K562 (cell line): ENCODE measurements at places on chromosomes 7 and 10. TPM values are rescaled to one million over a fixed set of nuclear protein-coding genes. Genes with fewer than 3 reads are reported as not detected.
A peak's percentile ranks its signal among the peaks of the same experiment; 100 is the strongest.

- H3K27ac ChIP-seq: no peak overlapping the region
- no peak overlapping the region for H3K4me3 ChIP-seq
- H3K4me1 ChIP-seq: no peaks in the 10 kb centered on the region
Measured at GRCh38 chr10:128833671-128834070, 633.4 kb upstream of the MGMT start.

GRCh38 chr7:50717181-50717580 lies 65.5 kb downstream of the GRB10 start:
- no peak for DNase-seq
- H3K4me1 ChIP-seq: no peaks in the 10 kb centered on the region
- no peak overlapping the region for H3K27ac ChIP-seq
- H3K27me3 ChIP-seq: no peaks in the 10 kb centered on the region

- no peak overlapping the region for H3K27ac ChIP-seq
- H3K4me3 ChIP-seq: no peak overlapping the region
- H3K36me3 ChIP-seq: no peaks in the 10 kb centered on the region
- DNase-seq: no peak
- peaks cover 4% of the 10 kb centered on the region; the same call in 1 of the 2 replicates for H3K27me3 ChIP-seq
Measured at GRCh38 chr7:42180806-42181205, 56.2 kb downstream of the GLI3 start.

GRCh38 chr7:30330134-30331111 lies 46.0 kb downstream of the ZNRF2 start:
- no peaks in the 10 kb centered on the region for H3K27me3 ChIP-seq
- no peak overlapping the region for H3K27ac ChIP-seq
- no peaks in the 10 kb centered on the region for H3K36me3 ChIP-seq
- no peak overlapping the region for H3K4me3 ChIP-seq
- no peak for DNase-seq
- no peaks in the 10 kb centered on the region for H3K4me1 ChIP-seq

DNA sequence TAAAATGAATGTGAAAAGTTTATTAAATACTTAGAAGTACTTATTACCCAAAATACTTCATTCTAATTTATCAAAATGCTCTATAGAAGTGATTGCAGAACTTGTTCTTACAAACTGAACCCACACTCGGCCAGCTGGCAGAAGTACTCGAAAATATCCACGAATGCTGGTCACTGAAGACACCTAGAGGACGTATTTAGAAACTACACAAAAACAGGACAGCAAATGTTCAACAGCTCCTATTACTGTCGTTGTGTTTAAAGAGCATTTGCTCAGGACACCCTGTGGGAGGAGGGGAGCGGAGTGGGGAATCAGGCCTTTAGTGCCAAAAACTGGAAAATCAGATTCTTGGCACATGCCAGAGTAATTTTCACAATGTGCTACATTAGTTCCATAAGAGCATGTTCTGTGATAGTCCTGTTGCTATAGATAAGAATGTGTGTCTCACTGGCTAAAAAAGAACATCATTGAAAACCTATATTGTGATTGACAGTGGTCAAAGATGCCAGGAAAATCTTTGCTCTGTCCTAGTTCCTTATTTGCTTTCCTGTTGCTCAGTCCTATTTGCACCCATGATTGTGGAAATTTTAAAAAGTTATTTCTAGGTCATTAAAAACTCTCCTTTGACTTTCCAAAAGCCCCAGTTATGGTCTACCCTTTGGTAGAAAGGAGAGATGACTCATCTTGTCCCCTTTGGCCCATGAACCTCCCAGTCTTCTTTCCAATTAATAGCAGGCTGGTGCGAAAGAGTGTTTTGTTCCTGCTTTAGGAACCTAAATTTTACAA lies 49.0 kb upstream of the NRBF2 start:
- no peak overlapping the region for H3K4me3 ChIP-seq
- no peaks in the 10 kb centered on the region for H3K36me3 ChIP-seq
- peak; percentile 40 for DNase-seq
- H3K27me3 ChIP-seq: no peaks in the 10 kb centered on the region

DNA sequence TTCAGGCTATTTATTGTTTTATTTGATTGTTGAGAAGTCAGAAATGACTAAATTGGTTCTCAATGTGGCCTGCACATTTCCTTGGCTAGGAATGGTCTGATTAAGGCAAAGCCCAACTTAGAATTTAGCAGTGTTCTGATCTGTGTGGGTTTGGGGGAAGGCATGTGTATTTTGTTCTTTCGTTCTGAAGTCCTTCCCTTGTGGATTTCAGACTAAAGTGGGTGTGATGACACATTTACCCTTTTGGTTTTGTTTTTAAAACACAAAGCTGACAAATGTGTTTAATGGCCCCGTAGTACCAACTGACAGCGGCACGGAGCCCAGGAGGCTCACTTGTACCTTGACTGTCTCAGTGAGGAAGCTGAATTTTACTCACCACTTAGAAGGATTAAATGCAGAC lies 452.3 kb upstream of the GALNT17 start:
- H3K36me3 ChIP-seq: no peaks in the 10 kb centered on the region
- peaks cover 17% of the 10 kb centered on the region for H3K27me3 ChIP-seq
- no peak overlapping the region for H3K27ac ChIP-seq
- H3K4me3 ChIP-seq: no peak overlapping the region
- H3K4me1 ChIP-seq: no peaks in the 10 kb centered on the region

DNA sequence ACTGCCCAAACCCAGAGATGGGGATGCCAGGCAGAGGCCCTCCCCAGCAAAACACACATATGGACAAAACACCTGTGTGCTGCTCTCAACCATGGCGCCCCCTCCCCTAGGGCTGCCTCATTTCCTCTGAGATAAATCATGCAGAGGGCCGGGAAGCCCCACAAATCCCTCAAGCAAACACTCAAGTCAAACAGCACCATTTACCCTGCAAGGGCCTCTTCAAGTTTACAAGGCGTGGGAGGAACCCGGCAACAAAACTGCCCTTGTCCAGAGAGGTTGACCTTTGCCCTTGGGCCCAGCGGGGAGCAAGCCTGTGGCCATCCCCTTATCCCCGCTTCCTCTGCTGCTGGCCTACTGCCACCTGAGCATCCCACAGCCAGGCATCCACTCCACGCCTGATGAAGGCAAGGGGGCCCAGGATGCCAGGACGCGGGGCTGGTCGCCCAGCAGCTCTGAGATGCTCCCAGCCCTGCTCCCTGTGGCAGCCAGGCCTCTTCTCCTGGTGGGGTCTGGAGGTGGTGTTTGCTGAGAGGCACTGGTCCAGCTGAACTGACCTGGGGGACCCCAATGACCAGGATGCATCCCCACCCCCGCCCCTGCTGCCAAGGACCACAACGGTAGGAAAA lies 77.4 kb downstream of the DLG5 start:
- peak; percentile 72 for DNase-seq
- H3K36me3 ChIP-seq: peaks cover 42% of the 10 kb centered on the region; the same call in 2 of the 3 replicates
- peaks cover 13% of the 10 kb centered on the region for H3K4me1 ChIP-seq
- H3K27ac ChIP-seq: no peak overlapping the region
- H3K4me3 ChIP-seq: no peak overlapping the region

DNA sequence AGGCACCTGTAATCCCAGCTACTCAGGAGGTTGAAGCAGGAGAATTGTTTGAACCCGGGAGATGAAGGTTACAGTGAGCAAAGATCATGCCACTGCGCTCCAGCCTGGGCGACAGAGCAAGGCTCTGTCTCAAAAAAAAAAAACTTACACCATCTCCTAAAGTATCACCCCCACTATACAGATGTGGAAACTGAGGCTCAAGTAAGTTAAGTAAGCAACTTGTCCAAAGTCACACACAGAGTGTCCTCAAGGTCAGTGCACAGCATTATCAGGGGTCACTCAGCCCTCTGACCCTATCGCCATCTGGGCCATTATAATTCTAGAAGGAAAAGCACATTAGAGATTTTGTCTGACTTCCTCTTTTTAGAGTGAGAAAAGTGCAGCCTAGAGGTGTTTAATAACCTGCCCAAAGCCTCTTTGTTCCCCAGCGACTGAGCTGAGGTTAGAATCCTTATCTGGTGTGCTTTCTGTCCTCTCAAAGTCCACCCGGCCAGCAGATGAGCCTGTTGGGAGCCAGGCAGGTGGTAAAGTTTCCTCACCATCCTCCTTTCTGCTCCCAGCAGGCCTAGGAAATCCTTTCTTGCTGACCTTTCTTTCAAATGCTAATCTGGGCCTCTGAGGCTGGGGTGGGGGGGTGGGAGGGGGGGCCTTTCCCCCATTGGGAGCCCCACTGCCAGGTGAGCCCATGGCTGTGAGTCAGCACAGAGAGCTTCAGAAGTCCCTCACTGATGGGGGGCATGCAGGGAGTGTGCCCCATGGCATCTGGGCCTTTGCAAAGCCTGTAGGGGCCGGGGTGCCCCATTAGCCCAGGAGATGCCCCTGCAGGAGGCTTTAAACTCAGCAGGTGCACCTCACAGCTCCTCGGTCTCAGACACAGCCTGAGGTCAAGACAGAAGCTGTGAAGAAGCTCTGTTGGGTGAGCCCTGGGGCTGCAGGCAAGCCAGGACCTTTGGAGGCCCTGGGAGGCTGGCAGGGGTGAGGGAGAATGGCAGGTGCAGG lies 12.0 kb upstream of the KCNMA1 start:
- no peaks in the 10 kb centered on the region for H3K27me3 ChIP-seq
- no peaks in the 10 kb centered on the region for H3K4me1 ChIP-seq
- no peak for DNase-seq
- H3K36me3 ChIP-seq: no peaks in the 10 kb centered on the region
- no peak overlapping the region for H3K4me3 ChIP-seq

DNA sequence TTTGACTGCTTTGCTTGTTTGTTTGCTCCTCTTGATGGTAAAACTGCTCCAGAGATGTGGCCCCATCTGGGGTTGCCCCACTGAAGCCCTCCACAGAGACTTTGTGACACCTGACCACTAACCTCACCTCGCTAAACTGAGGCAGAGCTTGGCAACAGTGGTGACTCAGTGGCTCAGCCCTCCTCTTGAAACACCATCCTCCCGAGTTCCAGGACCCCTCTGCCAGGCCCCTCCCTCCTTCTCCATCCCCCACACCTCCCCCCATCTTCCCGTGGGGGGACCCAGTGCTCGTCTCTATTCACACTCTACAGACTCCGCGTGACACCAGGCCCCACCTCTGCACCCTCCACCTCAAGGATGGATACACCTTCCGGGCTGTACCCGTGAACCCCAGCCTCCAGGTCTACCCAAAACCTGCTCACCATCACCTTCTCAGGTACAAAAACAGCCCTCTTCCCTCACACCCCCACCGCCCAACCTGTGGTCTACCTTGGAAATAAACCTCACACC lies 19.0 kb upstream of the RET start:
- no peaks in the 10 kb centered on the region for H3K36me3 ChIP-seq
- H3K27me3 ChIP-seq: peaks cover 39% of the 10 kb centered on the region
- H3K4me1 ChIP-seq: peaks cover 4% of the 10 kb centered on the region
- no peak overlapping the region for H3K4me3 ChIP-seq
- no peak for DNase-seq
- no peak overlapping the region for H3K27ac ChIP-seq

DNA sequence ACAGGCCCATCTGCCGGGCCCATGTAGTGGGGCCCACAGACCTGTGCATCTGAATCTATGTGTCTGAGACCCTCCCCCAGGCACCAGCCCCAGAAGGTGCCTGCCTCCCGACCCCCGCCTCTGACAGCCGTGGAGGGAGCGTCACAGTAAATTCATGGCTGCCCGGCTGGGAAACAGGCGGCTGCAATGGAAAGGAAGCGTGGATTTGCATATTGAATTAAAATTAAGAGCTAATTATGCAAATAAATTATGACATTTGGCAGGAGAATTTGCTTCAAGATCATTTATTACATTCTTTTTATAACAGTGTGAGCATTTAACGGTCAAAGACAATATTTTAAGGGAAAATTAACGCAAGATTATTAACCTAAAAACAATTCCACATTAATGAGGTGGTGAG lies 92.3 kb downstream of the HIF1AN start:
- no peak for DNase-seq
- no peaks in the 10 kb centered on the region; the same call in 1 of the 2 replicates for H3K4me1 ChIP-seq
- H3K27ac ChIP-seq: no peak overlapping the region
- peaks cover 38% of the 10 kb centered on the region for H3K27me3 ChIP-seq
- H3K4me3 ChIP-seq: no peak overlapping the region

DNA sequence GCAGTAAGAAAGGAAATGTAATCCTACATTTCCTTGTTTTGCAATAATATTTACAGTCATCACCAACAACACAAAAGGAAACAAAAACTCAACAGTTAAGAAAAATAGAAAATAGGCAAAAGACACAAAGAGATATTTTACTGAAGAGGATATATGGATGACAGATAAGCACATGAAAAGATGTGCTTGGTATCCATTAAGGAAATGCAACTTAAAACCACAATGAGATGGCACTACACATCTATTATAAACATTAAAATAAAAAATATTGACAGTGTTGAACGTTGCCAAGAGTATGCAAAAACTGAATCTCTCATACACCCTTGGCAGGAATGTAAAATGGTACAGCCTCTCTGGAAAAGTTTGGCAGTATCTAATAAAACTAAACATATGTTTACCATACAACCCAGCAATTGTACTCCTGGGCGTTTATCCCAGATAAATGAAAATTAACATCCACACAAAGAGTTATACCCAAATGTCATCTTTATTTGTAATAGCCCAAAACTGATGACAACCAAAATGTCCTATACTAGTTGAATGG lies 5.4 kb downstream of the CEP41 start:
- H3K36me3 ChIP-seq: no peaks in the 10 kb centered on the region
- no peak for DNase-seq
- peaks cover 10% of the 10 kb centered on the region for H3K27me3 ChIP-seq
- H3K27ac ChIP-seq: no peak overlapping the region
- no peak overlapping the region for H3K4me3 ChIP-seq
- no peaks in the 10 kb centered on the region for H3K4me1 ChIP-seq

DNA sequence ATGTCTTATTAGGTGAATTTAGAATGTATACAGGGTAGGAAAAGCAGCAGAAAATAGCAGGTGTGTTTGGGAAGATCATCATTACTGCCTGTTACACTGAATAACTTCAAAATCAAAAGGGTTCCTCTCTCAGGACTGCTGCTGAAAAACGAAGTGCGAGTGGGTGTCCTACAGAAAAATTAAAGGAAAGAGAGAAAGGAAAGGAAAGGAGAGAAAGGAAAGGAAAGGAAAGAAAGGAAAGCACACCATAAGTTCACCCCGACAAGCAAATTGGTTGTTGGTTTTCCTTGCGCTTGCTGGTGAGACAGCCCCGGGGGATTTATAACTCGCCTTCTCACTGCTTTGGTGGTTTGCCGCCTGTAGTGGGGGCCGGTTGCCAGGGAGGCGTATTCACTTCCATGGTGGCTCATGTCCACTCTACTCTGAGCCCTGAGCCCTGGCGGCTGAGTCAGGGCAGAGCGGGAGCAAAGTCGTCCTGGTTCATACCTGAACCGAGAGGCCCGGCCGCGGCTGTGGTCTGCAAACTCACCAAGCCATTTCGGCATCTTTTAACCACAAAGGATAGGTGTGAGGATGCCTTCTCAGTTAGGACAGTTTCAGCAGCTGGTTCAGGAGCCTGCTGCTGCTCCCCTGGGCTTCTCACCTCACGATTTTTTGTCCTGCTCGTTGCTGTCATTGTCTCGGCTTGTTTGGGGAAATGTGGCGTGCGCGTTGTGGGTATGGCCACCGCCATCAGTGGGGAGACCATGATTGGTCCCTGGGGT lies 26.1 kb downstream of the INPP5A start:
- H3K4me3 ChIP-seq: no peak overlapping the region
- H3K36me3 ChIP-seq: no peaks in the 10 kb centered on the region
- no peak for DNase-seq
- H3K27ac ChIP-seq: no peak overlapping the region
- no peaks in the 10 kb centered on the region for H3K27me3 ChIP-seq

Gene HKDC1
- total RNA-seq: 0.04 TPM in 1 of 2 replicates, not detected in the other

Gene HERPUD2
- total RNA-seq: 14.4 and 15.3 TPM in 2 replicates

Gene RNF148
- total RNA-seq: not detected in 2 replicates

Gene DNAJB6
- 128 and 131 TPM in 2 replicates for total RNA-seq
